Activated CD8-positive, alpha-beta memory T cell treated with anti-CD3 and anti-CD28 coated beads for 36 hours (primary cell): ENCODE measurements at places on chromosomes 16 and 17. TPM values are rescaled to one million over a fixed set of nuclear protein-coding genes. Genes with fewer than 3 reads are reported as not detected.

SNX11 gene
- total RNA-seq: 38.3 TPM

OSGIN1 gene
- total RNA-seq: 0.65 TPM

MYH2 gene
- not detected for total RNA-seq

KDM6B gene
- total RNA-seq: 65.4 TPM

KRTAP4-1 gene
- total RNA-seq: not detected

CCL3 gene
- total RNA-seq: 1,562 TPM

RCVRN gene
- total RNA-seq: not detected

LRRC75A gene
- total RNA-seq: 1.6 TPM

KCNJ12 gene
- not detected for total RNA-seq

LRRC36 gene
- total RNA-seq: 0.55 TPM

SALL1 gene
- not detected for total RNA-seq

HOXB6 gene
- 0.25 TPM for total RNA-seq

CFAP119 gene
- 5.3 TPM for total RNA-seq

TBC1D3G gene
- not detected for total RNA-seq

DHRS7C gene
- not detected for total RNA-seq

SLC13A2 gene
- total RNA-seq: not detected

OR4D1 gene
- 0.15 TPM for total RNA-seq

SPECC1 gene
- 13.9 TPM for total RNA-seq

TSPAN10 gene
- total RNA-seq: 0.19 TPM

ACD gene
- total RNA-seq: 75.8 TPM

KRT39 gene
- not detected for total RNA-seq

MMP25 gene
- total RNA-seq: 2.2 TPM

ITGB4 gene
- total RNA-seq: 1.5 TPM
